Pulmonary artery endothelial cell (primary cell): ENCODE measurements at places on chromosomes 7 and 10.

DNA sequence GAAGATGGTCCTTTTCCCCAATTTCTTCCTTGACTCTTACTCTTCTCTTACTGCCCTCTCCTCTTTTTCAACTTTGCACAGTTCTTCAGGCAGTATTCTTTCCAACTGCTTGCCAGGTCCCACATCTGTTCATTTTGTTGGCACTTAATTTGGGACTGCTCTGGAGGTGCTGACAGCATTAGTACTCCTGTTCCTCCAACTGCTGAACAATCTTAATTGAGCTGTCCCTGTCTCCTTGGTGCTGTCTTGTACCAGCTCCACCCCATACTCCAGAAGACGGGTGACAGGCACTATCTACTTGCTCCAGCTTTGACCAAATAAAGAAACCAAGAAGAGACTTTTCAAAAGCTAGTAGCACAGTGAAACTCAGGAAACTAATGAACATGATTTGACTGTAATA is 160.0 kb downstream of the PDE1C start:
- no peak for DNase-seq

- no peak for DNase-seq
These were observed 84.0 kb downstream of the ELAPOR2 start for GRCh38 chr7:86975449-86975848.

DNA sequence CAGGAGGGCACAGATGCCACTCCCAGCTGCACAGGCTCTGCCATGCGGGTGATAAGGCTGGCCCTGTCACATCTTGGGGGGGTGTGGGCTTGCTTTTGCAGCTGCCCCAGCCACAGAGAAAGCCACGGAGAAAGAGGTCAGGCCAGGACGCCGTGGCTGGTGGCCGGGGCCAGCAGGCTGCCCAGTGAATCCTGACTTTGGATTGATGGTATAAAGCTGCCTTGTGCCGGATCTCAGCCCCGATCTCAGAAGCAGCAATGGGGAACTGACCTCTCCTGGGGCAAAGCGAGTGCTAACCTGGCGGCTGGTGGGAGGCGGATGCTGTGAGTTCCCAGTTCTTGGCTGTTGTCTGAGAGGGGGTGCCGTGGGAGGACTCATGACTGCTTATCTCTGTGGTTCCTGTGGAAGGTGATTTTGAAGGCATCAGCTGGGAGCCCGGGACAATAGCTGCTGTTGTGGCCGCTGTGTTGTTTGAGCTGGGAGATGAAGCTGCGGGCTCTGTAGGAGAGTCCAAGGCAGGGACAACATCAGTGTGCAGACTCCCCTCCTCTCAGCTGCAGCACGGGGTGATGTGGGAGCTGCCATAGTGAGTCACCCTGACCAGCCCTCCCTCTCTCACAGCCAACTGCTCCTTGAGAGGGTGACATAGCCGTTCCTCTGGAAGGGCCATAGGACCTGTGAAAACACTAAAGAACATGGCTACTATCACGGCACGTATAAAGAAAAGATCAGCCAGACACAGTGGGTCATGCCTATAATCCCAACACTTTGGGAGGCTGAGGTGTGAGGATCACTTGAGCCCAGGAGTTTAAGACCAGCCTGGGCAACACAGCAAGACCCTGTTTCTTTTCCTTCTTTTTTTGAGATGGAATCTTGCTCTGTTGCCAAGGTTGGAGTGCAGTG is 17.0 kb downstream of the IL15RA start:
- no peak for DNase-seq

GRCh38 chr10:34584164-34584563 is 230.9 kb downstream of the PARD3 start:
- no peak for DNase-seq

DNA sequence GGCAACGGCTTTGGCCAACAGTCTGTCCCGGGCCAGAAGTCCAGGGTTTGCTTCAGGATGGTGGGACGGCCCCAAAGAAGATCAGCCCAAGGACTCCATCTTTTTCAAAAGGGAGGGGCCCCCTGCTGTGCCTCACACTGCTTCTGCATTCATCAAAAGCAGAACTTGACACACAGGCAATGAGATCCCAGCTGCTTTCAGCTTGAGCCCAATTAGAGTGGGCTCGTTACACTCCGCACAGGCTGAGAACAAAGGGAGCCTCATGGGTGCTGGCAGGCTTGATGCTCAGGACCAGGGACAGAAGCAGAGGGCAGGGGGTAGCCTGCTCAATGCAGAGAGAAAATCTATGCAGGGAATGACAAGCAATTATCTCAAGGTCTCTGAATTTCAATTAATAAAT is 45.5 kb downstream of the VOPP1 start:
- no peak for DNase-seq

DNA sequence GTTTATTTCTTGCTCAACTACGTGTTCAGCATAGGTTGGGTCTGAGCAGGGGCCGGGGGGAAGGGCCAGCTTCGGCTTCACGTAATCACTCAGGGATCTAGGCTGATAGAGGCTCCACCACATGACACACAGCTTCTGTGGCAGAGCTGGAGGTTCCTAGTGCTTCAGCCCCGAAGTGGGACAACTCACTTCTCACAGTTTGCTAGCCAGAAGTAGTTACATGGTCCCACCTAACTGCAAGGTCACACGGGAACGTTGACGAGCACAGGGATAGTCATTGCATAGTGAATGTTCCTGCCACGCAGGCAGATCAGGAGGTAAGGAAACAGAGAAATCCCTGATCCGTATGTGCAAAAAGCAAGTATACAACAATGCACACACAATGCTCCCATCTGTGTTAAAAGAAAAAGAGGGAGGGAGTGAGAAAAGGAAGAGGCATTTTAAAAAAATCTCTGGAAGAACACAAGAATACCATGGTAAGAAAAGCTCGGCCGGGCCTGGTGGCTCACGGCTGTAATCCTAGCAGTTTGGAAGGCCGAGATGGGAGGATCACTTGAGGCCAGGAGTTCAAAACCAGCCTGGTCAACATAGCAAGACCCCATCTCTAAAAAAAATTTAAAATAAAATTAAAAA is 16.9 kb downstream of the SMURF1 start:
- no peak for DNase-seq

GRCh38 chr10:12500381-12501303 is 151.3 kb downstream of the CAMK1D start:
- no peak for DNase-seq

GRCh38 chr7:123054357-123055133 is 59.0 kb upstream of the TAS2R16 start:
- DNase-seq = no peak

GRCh38 chr10:88386204-88386788 is 196.8 kb downstream of the RNLS start:
- no peak for DNase-seq

- no peak for DNase-seq
These were observed 8.2 kb downstream of the ANKMY2 start for GRCh38 chr7:16637379-16637778.

GRCh38 chr10:51711519-51711891 is 12.1 kb upstream of the CSTF2T start:
- no peak for DNase-seq

DNA sequence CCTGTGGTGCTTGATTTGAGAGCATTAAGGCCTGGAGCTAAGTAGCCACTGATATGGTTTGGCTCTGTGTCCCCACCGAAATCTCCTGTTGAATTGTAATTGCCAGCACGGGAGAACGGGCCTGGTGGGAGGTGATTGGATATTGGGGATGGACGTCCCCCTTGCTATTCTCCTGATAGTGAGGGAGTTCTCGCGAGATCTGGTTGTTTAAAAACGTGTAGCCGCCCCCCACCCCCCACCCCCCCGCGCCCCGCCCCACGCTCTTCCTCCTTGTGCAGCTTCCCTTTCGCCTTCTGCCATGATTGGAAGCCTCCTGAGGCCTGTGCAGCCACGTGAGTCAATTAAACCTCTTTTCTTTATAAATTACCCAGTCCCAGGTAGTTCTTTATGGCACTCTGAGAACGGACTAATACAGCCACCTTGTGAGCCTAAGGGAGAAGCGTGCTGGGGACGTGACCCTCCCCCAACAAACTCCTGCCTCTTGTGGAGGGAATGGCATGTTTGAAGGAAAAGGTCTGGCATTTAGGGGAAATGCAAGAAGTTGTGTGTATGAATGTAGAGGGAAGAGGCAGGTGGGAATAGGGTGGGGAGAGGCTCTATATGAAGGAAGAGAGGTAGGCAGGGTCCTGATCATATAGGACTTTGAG is 118.0 kb upstream of the KMT2C start:
- DNase-seq = no peak

GRCh38 chr10:30637881-30638467 is 8.4 kb upstream of the LYZL2 start:
- DNase-seq = peak; percentile 75

- DNase-seq = no peak
These were observed 442.1 kb upstream of the C7orf33 start for GRCh38 chr7:148148456-148148855.

DNA sequence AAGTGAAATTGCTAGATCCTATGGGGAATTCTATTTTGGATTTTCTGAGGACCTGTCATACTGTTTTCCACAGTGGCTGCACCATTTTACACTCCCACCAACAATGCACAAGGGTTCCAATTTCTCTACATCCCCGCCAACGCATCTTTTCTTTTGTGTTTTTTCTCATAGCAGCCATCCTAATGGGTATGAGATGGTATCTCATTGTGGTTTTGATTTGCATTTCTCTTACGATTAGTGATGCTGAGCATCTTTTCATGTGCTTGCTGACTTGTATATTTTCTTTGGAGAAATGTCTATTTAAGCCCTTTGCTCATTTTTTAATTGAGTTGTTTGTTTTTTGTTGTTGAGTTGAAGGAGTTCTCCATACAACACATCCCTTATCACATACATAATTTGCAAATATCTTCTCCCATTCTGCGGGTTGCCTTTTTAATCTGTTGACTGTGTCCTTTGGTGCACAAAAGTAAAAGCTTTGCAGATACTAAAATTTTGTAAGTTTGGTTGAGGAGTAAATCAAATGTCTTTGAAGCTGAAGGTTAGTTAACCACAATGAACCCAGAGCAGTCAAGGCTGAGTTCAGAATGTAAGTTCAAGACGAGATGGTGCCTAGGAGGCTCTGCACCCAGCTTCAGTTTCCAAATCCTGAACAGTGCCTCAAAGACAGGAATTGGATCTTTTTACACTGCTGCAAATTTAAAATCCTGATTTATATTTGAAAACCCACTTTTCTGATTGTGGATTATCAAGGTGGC is 195.4 kb downstream of the COBL start:
- DNase-seq = no peak

DNA sequence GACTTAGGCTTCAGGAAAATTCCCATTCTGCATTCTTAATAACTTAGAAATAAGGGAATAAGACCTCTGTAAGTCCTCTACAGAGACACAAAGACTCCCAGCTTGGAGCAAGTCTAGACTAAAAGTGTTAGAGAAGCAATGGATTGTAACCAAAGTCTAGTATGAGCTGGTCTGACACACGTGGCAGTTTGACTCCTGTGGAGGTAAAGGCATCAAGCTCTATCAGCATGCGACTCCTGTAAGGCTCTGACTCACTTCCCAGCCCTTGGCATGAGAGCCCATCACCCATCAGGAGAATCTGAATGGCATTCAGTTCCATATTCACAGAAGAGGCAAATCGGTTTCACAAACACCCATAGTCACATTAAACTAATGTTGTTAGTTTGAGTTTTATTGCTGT is 4.4 kb upstream of the VSTM4 start:
- no peak for DNase-seq

DNA sequence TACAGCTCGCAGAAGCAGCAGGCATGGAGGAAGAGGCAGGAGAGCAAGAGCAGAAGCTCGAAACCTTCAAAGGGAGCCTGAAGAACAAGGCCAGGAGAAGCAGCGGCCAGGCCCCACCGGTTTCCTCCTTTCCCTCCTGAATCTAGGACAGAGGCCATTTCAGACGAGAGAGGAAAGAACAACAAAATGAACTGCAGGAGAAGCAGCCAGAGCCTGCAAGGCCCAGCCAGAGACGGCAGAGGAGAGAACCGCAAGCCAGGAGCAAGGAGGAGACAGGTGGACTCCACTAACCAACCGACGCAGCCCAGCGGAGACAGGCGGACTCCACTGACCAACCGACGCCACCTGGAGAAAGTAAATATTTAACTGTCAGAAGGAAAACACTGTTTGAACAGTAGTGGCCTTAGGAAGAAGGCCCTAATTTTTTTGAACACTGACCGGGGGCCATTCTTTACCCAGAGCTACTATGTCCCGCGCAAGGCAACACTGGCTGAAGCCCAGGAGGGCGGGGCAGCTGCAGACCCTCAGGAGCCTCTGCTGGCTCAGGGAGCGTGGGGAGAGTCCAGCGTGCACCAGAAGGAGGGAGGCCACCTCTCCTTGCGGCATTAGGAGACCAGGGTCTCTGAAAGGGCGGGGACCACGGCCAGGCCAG is 559.2 kb downstream of the PTPRN2 start:
- no peak for DNase-seq

GRCh38 chr10:13296476-13296875 is 3.4 kb downstream of the PHYH start:
- DNase-seq = no peak

- no peak for DNase-seq
These were observed 58.0 kb downstream of the CHST15 start for GRCh38 chr10:124035306-124035927.

GRCh38 chr10:909831-910230 is 21.7 kb downstream of the LARP4B start:
- DNase-seq = no peak

GRCh38 chr10:79155301-79156081 is 86.7 kb downstream of the ZMIZ1 start:
- DNase-seq = no peak

DNA sequence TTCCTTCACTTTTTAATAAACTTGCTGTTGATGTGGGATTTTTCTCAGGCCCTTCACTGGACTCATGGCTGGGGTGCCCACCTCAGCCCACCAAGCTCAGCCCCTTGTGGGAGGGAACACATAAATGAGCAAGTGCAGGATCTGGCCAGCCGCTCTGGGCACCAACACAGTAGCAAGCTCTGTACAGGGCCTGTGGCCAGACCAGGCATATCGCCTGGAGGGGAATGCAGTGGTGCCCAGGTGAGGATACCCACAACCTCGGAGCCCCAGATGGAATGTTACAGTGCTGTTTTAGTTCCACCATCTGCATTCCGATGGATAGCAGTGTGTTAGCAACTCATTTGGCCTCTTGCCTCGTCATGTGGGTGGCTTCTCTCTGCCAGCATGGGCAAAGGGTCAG is 234.6 kb downstream of the PPP1R3A start:
- DNase-seq = no peak

- DNase-seq = no peak
These were observed 4.3 kb downstream of the NOC3L start for GRCh38 chr10:94358480-94358879.

DNA sequence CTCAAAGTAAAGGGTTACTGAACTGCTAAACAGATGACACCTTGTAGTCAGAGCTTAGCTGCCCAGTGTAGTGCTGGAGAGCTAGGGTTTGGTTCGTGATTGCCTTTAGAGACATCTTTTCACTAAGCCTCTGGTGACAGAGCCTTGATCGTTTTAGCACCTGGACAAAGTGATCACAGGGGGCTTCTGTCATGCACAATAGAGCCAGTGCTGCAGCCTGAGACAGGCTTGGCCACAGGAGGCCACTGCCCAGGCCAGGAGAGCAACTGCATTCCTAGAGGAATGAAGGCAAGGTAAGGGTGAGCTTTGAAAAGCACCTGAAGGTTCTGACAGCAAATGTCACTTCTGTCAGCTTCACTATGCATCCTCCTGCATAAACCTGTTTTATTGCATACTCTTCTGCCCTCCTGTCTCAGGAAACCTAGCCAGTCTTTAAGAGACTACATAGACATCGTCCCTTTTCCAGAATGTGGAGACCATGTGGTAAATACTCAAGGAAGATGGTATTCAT is 122.9 kb downstream of the NPY start:
- DNase-seq = no peak

- no peak for DNase-seq
These were observed 44.1 kb downstream of the MTURN start for GRCh38 chr7:30178748-30179436.
